ENCODE measurements at places on chromosomes 7 and 10.

DNA sequence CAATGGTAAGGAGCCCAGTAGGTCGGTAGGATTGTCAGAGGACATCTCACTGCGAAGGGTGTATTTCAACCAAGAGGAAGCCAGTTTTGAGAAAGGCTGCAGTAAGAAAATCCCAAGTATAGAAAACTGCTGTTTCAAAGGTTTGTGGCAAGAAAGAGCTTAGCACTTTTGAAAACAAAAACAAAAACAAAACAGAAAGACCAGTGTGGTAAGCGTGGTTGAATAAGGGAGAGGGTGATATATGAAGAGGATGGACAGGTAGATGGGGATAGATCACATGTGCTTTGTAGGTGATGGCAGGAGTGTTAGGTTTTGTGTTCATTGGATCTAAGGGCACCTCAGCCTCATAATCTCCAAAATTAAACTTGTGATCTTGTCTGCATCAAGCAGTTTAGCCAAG, 141.6 kb upstream of the WNT16 start:
- no peak for DNase-seq

GRCh38 chr10:61964949-61965702, 63.6 kb downstream of the ARID5B start:
- DNase-seq = no peak

DNA sequence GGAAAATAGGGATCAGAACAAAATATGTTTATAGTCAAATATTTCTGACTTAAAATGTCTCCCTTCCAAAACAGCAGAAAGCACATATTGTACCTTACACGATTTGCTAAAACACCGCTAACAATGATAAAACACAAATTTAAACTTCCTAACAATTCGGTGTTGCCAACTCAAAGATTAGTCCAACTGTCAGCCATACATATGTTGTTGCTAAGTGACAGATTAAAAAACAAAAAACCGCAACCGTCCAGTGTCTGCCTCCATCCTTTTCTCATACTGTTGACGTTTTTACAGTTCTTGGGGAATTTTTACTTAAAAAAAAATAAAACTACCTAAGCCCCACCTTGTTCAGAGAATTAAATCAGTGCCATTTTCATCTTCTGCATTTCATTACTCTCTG, 118.0 kb downstream of the RAB11FIP2 start:
- no peak for DNase-seq

DNA sequence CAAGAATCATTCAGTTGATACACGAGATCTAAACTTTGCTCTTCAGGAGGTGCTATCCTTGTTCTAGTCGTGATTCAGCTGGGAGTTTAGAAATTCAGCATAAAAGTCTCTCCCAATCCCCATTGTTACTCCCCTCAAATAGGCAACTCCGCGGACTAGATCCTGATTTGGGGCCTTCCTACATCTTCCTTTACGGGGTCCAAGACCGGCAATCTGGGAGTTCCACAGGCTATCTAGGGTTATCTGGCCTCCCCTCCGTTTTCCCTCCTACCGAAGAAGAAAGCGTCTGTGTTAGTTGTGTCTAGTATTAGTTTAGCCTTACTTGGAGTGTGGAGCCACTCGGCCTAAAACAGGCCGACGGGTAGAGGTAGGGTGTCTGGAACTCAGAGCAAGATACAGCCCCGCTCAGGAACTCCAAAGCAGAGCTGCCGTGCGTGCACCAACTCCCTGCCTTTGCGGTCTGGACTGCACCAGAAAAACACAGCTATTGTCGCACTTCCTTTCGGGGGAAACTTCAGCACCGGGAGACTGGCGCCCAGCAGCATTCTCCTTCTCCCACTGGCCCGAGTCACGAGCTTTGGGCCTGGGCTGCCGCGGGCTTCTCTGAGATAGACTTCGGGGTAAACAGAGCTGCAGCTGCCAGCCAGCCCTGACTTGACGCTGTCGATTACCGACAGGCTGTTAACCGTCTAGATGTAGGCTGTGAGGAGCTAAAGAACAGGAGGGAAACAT, 1.5 kb upstream of the DLX5 start:
- DNase-seq = no peak

GRCh38 chr7:50147951-50148808, 55.1 kb upstream of the ZPBP start:
- no peak for DNase-seq

- peak; percentile 42 for DNase-seq
Measured at GRCh38 chr7:112452102-112452888, 2.0 kb downstream of the IFRD1 start.

GRCh38 chr10:11325817-11326216, 285.6 kb downstream of the USP6NL start:
- peak; percentile 38 for DNase-seq

GRCh38 chr7:138162236-138162635, 86.0 kb downstream of the AKR1D1 start:
- DNase-seq = no peak

GRCh38 chr7:52297128-52297527, 738.3 kb upstream of the POM121L12 start:
- DNase-seq = no peak

DNA sequence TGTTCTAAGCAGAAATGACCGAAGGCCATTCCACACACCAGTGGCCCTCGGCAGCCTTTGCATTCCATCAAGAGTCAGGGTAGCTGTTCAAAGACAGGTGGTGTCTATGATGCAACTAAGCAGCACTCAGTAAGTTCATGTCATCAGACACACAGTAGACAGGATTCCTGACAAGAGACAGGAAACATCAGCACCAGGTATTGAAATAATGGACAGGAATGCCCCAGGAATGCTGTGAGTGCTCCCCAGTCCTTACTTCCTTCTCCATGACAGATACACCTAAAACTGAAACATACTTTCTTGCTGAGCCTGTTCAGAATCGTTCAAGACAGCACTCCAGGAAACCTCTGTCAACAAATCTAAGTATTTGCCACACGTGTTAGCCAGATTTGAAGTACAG, 204.4 kb downstream of the TPST1 start:
- DNase-seq = no peak

GRCh38 chr10:8691498-8692017, 637.1 kb downstream of the GATA3 start:
- DNase-seq = no peak

DNA sequence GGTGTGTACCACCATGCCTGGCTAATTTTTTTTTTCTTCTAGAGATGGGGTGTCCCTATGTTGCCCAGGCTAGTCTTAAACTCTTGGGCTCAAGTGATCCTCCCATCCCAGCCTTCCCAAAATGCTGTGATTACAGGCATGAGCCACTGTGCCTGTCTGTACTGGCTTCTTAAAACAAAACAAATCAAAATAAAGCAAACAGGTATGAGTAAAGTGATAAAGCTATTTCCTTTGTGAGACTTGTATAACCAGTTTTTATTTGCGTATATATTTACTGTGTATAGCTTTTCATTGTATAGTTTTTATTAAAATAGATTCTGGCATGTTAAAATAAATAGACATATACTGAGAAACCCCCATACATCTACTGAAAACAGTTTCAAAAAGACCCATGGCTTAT, 14.3 kb downstream of the LCOR start:
- no peak for DNase-seq

DNA sequence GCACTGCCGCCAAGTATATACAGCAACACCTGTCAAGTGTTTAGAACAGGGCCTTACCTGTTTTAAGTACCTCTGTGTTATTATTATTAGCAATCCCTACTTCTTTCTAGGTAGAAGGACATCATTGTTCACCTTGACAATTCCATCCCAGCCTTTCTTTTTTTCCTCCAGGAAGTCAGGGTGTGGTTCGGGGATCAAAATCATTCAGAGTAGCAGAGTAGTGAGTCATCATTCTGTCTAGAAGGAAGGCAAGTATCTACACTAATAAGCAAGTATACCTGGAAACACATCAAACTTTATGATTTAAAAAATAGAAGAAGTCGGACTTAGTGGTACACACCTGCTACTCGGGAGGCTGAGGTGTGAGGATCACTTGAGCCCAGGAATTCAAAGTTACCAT, 25.5 kb upstream of the CAPZA2 start:
- DNase-seq = no peak

- peak; percentile 10 for DNase-seq
Measured at GRCh38 chr7:87570178-87570577, 30.5 kb downstream of the ABCB1 start.

GRCh38 chr7:57404967-57405421, 45.0 kb upstream of the ZNF716 start:
- no peak for DNase-seq

DNA sequence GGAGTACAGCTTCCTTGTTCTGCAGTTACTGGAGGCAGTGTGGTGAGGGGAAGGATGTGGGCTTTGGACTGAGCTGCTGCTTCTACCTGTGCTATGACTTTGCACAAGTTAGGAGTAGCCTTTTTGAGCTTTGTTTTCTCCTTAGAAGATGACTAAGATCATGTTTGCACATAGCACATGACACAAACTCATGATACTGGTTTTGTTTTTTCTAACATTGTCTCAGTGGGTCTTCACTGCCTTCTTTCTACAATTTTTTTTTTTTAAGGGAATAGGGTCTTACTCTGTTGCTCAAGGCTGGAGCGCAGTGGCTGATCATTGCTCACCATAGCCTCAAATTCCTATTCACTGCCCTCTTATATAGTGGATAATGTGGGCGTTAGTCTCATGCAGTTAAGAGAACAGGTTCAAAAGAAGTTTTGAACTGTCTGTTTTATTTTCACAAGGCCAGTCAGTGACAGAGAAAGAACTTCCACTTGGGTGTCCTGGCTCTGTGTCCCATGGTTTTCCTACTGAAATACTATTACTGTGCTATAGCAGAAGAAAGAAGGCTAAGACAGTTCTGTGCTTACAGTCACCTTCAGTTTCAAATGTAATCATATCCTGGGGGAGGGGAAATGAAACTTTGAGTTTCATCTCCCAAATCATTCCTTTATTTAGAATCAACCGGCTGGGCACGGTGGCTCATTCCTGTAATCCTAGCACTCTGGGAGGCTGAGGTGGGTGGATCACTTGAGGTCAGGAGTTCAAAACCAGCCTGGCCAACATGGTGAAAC, 72.0 kb downstream of the KAT6B start:
- no peak for DNase-seq

- DNase-seq = no peak
Measured at GRCh38 chr7:54969208-54969967, 49.4 kb upstream of the EGFR start.

DNA sequence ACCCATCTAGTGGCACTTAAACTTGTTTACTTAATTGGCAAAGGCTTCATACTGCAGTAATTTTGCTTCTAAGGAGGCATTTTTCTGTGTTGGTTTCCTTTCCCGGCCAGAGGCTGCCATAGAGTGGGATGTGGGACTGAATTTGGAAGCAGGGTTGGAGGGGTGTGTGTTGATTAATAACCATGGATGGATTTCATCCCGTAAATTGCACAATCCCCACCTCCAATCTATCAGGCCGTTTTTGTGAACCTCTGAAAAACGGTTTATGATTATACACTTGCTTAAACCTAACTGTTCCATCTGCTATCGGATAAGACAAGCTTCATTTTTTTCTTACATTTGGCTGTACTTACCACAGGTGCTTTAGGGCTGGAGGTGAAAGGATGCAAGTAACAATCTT, 1.3 kb downstream of the TMEM60 start:
- DNase-seq = no peak

- DNase-seq = no peak
Measured at GRCh38 chr10:103901299-103901698, 16.7 kb downstream of the STN1 start.

GRCh38 chr7:48414011-48414732, 242.9 kb downstream of the ABCA13 start:
- DNase-seq = no peak

GRCh38 chr7:5750031-5750653, 31.3 kb downstream of the RNF216 start:
- peak; percentile 47 for DNase-seq

DNA sequence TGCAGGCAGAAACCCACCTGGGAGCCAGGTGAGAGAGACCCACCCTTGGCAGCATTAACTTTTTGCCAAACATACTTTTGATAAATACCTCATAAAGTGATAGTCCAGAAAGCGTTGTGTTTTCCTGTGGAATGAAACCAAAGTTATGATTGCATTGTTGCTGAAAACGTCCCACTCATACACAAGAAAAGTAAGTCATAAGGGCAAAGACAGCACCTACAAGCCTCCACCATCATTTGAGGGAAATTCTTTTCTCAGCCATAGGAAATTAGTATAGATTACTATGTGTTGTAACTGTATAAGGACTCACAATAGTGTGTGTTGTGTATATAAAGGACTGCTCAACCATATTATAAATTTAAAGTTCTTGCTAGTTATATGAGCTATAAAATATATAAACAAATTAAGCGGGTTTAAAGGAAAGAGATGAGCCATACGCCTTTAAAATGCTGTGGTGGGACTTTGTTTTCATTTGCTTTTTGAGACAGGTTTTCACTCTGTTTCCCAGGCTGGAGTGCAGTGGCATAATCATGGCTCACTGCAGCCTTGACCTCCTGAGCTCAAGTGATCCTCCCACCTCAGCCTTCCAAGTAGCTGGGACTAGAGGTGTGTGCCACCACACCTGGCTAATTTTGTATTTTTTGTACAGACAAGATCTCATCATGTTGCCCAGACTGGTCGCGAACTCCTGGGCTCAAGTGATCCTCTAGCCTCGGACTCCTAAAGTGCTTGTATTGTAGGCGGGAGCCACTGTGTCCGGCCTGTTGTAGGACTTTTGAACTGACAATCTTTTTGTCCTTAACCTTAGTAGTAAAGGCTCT, 160.8 kb downstream of the PKD1L1 start:
- no peak for DNase-seq

DNA sequence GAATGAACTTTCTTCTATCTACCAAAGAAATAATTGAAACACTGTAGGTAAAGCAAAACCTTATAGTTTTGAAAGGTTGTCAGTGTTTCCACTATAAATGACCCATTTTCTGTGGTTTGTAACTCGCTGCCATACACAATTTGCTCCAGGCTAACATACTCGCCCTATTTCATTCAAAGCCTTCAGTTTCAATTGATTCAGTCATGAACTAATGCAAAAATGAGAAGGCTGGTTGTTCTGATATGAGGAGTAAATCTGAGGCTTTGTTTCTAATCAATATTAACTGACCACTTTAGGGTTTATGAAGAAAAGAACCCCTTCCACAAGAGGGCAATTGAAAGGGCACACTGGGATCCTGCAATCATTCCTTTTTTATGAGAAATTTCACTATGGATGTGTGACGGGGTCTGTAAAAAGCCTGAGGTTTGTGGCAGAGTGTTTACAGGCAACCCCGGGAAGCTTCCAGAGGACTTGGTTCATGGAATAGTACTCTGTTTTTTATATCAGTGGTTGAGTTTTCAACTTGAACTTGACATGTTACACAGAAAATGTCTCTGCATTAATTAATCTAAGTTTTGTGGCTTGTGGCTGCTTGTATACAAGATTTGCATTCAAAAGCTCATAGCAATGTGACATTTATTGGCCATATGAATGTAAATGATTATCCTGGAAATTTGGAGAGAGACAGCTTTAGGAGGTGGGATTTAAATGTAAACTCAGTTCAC, 133.2 kb downstream of the NRP1 start:
- DNase-seq = no peak
